Fibroblast of upper back skin (primary cell): ENCODE measurements at places on chromosomes 7 and 10.

DNA sequence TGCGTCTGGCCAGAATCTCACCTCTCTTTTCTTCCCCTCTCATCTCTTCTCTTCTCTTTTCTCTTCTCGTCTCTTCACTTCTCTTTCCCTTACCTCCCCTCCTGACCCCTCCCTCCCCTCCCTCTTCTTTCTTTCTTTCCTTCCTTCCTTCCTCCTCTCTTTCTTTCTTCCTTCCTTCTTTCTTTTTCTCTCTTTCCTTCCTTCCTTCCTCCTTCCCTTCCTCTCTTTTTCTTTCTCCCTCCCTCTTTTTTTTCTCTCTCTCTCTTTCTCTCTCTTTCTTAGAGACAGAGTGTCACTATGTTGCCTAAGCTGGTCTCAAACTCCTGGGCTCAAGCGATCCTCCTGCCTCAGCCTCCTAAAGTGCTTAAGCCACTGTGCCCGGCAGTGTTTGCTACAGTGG, 4.6 kb upstream of the GTF2IRD1 start:
- no peak for DNase-seq

DNA sequence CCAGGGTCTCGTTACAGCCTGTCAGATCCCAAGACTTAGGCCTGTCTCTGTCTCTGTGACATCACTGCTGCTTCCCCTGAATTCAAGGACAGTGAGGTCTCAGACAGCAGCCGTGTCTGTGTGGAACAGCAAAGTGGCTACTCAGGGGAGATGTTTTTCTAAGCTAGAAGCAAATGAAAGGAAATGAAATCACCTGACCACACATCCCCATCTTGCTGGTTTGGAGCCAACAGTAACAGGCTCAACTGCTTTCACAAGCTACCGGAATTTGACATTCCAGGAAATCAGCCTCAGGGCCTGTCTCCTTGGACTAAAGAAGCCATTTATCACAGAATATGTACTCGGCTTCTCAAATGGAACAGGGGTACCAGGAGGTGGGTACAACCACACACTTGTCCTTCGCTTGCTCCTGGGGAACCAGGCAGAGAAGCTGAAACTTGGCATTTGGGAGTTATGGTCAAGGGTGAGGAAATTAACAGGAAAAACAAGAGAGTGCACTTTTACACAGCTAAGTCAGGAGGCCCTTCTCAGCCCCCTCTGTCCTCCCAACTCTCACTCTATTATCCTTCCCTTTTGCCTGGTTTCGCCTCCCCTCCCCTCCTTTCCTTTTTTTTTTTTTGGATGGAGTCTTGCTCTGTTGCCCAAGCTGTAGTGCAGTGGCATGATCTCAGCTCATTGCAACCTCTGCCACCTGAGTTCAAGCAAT, 73.2 kb downstream of the SPDYE5 start:
- peak; percentile 94 for DNase-seq

GRCh38 chr10:78202386-78202785, 168.7 kb downstream of the RPS24 start:
- no peak for DNase-seq

DNA sequence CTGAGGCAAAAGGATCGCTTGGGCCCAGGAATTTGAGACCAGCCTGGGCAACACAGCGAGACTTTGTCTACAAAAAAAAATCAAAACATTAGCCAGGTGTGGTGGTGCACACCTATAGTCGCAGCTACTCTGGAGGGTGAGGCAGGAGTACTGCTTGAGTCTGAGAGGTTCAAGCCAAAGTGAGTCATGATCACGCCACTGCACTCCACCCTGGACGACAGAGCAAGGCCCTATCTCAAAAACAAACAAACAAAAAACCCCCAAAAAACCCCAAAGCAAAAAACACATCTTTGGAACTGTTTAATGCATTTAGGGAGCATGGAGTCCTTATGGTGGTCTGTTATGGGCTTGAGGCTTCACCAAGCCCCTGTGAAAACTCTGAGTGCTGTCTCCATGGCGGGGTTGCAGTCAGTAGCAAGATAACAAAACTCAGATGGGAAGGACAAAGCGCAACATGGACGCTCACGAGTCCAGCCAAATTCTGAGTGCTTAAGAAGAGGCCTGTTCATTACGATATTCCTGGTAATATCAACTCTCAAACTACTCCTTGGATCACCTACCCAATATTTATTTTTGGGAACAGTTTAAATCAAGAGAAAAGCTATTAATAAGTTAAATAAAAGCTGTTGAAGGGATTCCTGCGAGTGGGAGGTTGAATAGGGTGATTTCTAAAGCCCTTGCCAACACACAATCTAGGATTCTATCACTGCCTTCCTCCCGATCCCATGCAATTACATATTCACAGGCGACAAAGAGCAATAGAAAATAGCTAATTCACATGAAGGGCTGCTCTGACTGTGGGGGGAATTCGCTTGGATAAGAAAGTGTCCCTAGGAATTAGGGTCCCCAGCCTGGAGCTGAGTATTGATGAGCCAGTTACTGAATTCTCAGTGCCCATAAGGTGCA, 123.3 kb downstream of the HIPK2 start:
- no peak for DNase-seq

DNA sequence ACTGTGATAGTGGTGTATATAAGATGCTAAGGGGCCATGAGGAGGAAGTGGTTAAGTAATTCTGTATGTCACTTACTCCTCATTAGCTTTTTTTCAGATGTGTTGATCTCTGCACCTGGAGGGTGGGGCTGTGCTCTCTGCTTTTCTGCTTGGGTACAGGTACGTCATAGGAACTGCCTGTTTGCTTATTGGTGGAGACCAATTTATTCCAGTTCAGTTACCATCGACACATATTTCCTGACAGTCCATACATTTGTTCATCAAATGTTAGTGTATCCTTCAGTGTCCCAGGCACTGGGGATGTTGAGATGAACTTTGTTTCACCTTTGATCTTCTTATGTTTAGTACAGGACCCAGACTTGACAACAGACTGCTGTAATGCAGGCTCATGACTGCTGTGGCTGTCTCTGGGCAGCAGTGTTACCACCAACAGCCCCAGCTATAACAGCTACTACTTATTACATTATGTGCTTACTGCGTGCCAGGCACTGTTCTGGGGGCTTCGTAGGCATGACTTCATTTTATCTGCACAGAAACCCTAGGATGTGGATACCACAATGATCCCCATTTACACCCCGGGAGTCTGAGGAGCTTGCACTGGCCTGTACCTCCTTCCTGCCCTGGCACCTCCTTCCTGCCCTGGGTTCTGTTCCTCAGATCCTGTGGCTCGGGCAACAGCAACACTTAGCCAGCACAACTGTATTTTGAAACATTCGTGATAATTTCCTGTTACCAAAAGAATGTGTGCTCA, 87.4 kb downstream of the BUB3 start:
- DNase-seq = no peak

DNA sequence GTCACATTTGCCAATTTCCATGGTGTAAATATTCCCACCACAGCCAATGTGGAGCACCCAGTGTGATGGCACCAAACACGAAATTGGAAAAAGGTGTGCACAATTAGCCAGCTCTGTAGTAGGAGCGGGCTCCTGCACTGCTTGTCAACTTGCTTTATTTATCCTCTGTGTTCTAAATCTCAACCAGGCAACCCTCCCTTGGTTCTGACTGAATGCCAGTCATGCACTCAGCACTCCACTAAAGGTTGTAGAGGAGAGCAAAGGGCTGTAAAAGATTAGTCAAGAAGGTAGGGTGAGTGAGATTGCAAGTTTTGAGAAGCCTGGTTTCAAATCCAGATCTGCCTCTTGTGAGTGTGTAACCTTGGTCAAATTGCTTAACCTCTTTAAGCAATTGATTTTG, 71.5 kb upstream of the EGR2 start:
- DNase-seq = no peak

GRCh38 chr7:47394751-47395252, 187.1 kb downstream of the TNS3 start:
- DNase-seq = no peak
